ENCODE measurements at places on chromosomes 16 and 17. TPM values are rescaled to one million over a fixed set of nuclear protein-coding genes. Genes with fewer than 3 reads are reported as not detected.

The KRT27 gene
- polyA plus RNA-seq: not detected

The TOX3 gene
- polyA plus RNA-seq: 2.8 TPM

The PRSS36 gene
- 2.0 TPM for polyA plus RNA-seq

The MYO15B gene
- 7.2 TPM for polyA plus RNA-seq

The SLC47A1 gene
- polyA plus RNA-seq: not detected

The COQ9 gene
- polyA plus RNA-seq: 78.7 TPM

The KRTAP2-3 gene
- polyA plus RNA-seq: not detected

The LDHD gene
- not detected for polyA plus RNA-seq

The DLX4 gene
- not detected for polyA plus RNA-seq

The WNT9B gene
- polyA plus RNA-seq: not detected

The ZNF469 gene
- not detected for polyA plus RNA-seq

The SLC22A31 gene
- polyA plus RNA-seq: not detected

The AATK gene
- 11.8 TPM for polyA plus RNA-seq

The KRTAP9-4 gene
- polyA plus RNA-seq: not detected

The TP53TG3 gene
- not detected for polyA plus RNA-seq

The CACNA1G gene
- 10.9 TPM for polyA plus RNA-seq

The PKMYT1 gene
- polyA plus RNA-seq: 2.9 TPM

The HOXB13 gene
- polyA plus RNA-seq: not detected

The TMEM238L gene
- not detected for polyA plus RNA-seq

The PDILT gene
- polyA plus RNA-seq: not detected

The CEP295NL gene
- polyA plus RNA-seq: not detected

The G6PC1 gene
- not detected for polyA plus RNA-seq

The SOX8 gene
- 3.9 TPM for polyA plus RNA-seq

The RNF112 gene
- 33.3 TPM for polyA plus RNA-seq

The USP43 gene
- polyA plus RNA-seq: 0.46 TPM

The PIRT gene
- polyA plus RNA-seq: 0.06 TPM

The ATP2C2 gene
- polyA plus RNA-seq: not detected

The MYL4 gene
- not detected for polyA plus RNA-seq

The MFAP4 gene
- not detected for polyA plus RNA-seq

The MAP2K4 gene
- 69.6 TPM for polyA plus RNA-seq

The ADGRG1 gene
- 86.8 TPM for polyA plus RNA-seq

The DBNDD1 gene
- 18.4 TPM for polyA plus RNA-seq

The HEATR3 gene
- 50.0 TPM for polyA plus RNA-seq

The SERPINF2 gene
- 1.6 TPM for polyA plus RNA-seq

The PRSS33 gene
- polyA plus RNA-seq: not detected

The CD79B gene
- polyA plus RNA-seq: not detected

The SMARCD2 gene
- polyA plus RNA-seq: 24.0 TPM

The GLP2R gene
- polyA plus RNA-seq: not detected

The PDE6G gene
- polyA plus RNA-seq: not detected

The FOXN1 gene
- polyA plus RNA-seq: not detected

The GJC1 gene
- polyA plus RNA-seq: 8.0 TPM

The ZP2 gene
- not detected for polyA plus RNA-seq

The ZNF750 gene
- polyA plus RNA-seq: not detected

The MCRIP1 gene
- polyA plus RNA-seq: 510 TPM

The ENPP7 gene
- polyA plus RNA-seq: not detected

The IRX6 gene
- not detected for polyA plus RNA-seq

The CCL5 gene
- not detected for polyA plus RNA-seq

The NHLRC4 gene
- not detected for polyA plus RNA-seq

The SLC46A1 gene
- 12.3 TPM for polyA plus RNA-seq

The BIRC5 gene
- 2.3 TPM for polyA plus RNA-seq

The KRT28 gene
- not detected for polyA plus RNA-seq
